ENCODE measurements at places on chromosomes 4 and X.

GRCh38 chr4:48329976-48330375, 11.4 kb upstream of the SLAIN2 start:
- no peak for DNase-seq

DNA sequence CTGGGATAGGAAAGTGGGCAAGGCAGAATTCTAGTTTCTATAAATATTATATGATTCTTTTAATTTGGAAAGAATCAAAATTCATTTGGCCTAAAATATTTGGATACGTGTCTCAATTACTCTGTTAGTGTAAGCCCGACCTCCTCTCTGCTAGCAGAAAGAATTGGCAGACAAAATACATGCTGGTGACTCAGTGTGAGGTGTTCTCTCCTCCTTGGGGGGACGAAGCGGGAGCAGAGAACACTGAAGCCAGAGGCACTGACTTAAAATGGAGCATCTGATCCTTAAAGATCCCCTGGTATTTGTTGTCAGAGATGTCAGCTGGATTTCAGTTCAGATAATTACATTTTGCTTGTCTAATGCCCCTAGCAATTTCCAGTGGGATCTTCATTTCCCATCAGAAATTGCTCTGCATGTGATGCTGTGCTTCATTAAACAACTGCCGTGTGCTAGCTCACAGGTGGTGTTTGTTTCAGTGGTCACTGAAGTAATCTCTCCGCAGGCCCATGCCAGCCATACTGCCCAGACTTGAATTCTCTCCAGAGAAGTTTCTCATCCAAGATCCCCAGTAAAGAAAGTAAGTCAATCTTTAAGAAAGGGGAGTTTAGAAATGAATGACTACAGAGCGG, 188.7 kb upstream of the TLL1 start:
- DNase-seq = no peak

DNA sequence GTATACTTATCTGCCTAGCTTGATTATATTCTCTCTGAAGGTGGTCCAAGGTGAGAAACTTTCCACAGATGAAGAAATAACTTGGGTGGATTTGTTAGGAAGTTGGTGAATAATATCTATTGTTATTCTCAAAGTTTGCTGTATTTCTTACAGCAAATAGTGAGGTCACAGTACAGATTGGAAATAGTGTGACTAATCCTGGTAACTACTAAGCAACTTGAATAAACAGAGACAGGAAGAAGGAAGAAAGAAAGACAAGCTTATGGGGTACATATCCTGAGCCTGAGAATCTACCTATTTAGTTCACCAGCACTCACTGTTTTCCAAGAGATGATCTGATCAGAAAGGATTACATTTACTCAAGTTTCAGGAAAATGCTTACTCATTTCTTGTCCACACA, 1416.1 kb downstream of the RPA4 start:
- DNase-seq = no peak

GRCh38 chr4:140996766-140997165, 136.5 kb downstream of the RNF150 start:
- no peak for DNase-seq

DNA sequence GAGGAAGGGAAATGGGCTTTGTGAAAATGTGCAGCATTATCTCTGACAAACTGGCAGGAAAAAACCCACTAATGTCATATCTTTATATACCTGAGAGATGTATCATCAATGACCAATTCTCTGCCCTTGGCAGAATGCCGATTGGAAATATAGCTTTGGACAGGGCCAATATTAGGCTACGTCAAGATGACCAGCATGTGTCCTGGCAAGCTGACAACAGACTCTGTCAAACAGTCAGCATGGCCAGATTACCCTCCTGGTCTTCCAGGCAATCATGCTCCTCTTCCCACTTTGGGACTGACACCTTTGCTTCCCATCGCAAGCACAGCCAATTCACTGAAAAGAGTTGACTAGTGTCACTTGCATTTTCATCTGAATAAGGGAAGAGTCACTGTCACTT, 57.0 kb downstream of the SORBS2 start:
- DNase-seq = no peak
